ENCODE measurements at places on chromosomes 13 and 19. TPM values are rescaled to one million over a fixed set of nuclear protein-coding genes. Genes with fewer than 3 reads are reported as not detected.

DNA sequence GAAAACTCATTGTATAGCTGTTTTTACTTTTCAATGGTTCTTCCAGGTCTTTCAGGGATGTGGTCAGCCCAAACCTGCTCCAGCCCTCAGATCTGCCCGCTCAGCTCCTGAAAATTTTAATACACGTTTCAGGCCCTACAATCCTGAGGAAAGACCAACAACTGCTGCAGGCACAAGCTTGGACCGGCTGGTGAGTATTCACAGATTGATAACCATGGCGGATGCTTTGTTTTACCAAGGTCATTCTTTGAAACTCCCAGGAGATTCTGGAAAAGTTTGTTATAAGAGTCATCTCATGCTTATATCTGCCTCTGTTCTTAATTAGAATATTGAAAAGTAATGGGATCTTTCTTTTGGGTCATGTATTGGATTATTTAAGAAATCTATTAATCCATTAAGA is 173.5 kb downstream of the DCT start:
- DNase-seq = no peak

GRCh38 chr19:4525563-4526002 is 7.3 kb upstream of the PLIN4 start:
- no peak for DNase-seq

- no peak for DNase-seq
Measured at GRCh38 chr19:30046522-30046921, 104.5 kb downstream of the URI1 start.

DNA sequence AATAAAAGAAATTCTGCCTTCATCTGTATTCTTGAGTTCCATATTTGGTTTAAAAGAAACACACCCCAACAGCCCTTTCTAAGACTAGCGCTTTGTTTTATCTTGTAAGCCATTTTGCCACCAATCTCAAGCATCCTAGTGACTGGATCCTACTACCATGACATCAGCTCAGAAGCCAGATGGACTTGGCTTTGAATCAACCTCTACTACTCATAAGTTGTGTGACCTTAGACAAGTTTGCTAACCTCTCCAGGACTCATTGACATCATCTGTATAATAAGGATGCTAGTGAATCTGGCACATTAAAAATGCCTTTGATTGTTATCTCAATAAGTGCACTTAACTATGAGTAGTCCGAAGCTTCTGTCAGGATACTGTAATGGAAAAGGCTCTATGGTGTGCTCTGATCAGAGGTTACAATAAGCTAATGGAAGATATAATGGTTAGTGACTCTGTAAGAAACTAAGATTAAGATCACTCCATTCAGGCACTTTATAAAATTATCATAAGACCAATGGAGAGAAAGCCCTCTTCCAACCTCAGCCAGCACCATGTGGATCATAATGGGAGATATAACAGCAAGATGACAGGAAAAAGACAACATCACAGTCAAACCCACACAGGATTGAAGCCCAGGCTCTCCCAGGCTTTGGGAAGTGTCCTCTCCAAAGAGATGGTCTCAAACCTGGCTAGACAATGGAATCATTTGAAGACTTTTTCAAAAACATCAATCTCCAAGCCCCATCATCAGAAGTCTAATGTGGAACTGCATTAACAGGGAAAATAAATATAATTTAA is 180.6 kb upstream of the MIR17HG start:
- DNase-seq = no peak

DNA sequence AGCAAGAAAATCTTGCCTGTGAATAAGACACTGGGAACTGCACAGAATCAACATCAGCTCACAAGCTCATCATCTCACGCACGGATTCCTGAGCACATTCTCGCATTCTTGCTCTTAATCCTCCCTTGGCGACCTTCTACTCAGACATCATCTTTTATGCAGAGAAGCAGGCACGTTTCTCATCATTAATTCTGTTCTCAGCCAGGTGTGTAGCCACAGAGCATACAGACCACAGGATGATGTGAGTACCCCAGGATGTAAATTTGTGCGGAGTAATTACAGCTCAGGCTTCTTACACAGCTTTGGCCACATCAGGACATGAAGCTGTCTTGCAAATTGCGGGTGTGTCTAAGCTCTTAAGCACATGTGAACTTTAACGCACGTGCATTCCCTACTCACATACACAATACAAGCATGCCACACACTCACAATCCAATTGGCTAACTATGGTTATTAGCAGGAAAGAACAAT is 36.5 kb upstream of the SACS start:
- peak; percentile 79 for DNase-seq

- DNase-seq = no peak
Measured at GRCh38 chr19:3033595-3034405, 4.7 kb upstream of the TLE2 start.

- no peak for DNase-seq
Measured at GRCh38 chr19:47023448-47023794, 3.8 kb downstream of the NPAS1 start.

- no peak for DNase-seq
Measured at GRCh38 chr19:29532097-29532496, 6.3 kb downstream of the VSTM2B start.

- DNase-seq = peak; percentile 76
Measured at GRCh38 chr19:5166262-5166661, 174.3 kb downstream of the PTPRS start.

DNA sequence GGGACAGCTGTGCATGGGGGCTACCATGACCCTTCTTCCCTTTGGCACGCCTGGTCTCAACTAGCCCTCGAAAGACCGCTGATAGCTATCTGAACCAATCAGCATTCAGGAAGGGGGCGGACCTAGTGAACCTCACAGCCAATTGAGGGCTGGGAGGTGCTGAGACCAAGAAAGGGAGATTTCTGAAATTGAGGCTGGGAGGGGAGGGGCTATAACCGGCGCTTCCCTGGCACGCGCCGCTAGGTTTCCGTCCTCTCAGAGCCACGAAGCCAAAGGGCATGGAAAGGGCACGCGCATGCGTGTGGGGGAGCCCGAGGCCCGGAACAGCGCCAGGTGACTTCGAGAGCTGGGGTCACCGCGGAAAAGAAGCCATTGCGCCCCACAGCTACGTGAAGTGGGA is 4.2 kb upstream of the PAFAH1B3 start:
- no peak for DNase-seq

GRCh38 chr13:113964251-113964995 is 9.5 kb downstream of the C13orf46 start:
- no peak for DNase-seq

DNA sequence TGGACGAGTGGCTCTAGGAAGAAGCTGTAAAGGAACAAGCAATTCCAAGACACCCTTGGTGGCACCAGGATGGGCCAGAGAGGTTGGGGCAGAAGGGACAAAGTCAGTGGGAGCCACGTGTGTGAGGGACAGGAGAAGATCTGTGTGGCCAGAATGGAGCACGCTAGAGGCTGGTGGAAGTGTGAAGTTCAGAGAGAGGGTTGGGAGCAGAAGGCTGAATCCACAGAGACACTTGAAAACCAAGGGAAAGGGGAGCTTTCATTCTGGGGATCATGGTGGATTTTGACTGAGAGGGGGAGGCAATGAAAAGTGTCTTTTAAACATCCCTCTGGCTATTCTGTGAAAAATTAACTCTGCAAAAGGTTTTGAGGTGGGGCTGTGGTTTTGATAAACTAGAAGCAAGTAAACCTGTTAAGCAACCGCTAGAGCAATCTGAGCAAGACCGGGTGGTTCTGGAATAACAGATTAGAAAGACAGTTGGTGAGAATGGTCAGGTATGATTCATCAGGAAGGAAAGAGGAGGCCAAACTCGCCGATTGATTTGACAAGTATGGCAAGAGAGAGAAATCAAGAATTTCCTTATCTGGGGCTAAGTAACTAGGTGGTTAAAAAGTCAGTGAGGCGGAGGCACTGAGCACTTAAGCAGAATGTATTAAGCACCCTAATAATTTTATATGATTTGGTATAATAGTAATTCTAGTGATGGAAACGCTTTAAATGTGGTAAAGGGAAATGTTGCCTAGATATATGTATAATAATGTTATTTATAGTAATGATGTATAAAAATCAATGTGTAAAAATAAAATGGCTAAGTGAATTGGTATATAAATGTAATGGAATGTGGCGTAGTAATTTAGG is 140.0 kb downstream of the MYO16 start:
- DNase-seq = no peak

The GIPR gene
- not detected for total RNA-seq

The MCF2L gene
- total RNA-seq = 7.2 TPM

The NCCRP1 gene
- total RNA-seq = 0.12 TPM
